ENCODE measurements at places on chromosomes 2 and 18. TPM values are rescaled to one million over a fixed set of nuclear protein-coding genes. Genes with fewer than 3 reads are reported as not detected.

DNA sequence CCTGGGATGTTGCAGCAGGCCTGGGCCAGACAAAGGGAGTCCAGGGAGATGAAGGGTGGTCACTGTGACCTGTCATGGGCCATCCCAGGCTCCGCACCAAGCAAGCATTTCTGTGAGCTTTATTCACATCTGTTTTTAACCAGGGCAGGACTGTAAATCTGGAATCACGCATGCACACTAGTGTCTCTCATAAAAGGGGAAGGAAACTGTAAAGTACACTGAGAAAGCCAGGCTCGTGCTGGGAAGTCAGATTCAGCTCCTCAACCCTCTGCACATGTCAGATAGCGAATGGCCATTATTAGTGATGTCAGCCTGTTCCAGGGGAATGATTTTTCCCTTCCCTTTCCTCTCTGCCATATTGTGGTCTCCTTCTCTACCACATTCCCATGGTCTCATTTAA, 818.6 kb upstream of the RAB6C start:
- DNase-seq, result no peak

DNA sequence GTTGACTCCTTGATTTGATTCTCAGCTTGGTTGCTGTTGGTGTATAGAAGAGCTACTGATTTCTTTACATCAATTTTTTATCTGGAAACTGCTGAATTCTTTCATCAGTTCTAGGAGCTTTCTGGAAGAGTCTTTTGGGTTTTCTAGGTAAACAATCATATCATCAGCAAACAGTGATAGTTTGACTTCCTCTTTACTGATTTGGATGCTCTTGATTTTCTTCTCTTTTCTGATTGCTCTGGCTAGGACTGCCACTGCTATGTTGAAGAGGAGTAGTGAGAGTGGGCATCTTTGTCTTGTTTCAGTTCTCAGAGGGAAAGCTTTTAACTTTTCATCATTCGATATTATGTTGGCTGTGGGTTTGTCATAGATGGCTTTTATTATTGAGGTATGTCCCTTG, 140.5 kb downstream of the ZNF236 start:
- DNase-seq, result no peak

The TCF7L1 gene
- 37.5 TPM for polyA plus RNA-seq

DNA sequence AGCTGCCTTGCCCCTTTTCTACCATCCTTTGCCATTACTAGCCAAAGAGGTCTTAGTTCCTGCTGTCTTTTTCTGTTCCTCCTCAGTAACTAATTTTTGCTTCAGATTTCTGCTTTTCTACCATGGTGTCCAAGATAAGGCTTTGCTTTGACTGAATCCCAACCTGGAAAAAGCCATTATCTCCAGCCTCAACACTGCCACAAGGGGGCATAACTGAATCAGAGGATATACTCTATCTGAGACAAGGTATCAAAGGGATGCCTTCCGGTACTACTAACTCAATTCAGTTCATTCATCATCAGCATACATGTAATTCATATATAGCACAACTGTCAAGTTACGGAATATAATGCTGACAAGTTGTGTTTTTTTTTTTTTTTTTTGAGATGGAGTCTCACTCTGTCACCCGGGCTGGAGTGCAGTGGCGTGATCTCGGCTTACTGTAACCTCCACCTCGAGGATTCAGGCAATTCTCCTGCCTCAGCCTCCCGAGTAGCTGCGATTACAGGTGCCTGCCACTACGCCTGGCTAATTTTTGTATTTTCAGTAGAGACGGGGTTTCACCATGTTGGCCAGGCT, 11.4 kb downstream of the OSGEPL1 start:
- no peak for DNase-seq

The PAIP2B gene
- polyA plus RNA-seq, result 10.0 TPM

The CD207 gene
- polyA plus RNA-seq, result not detected

GRCh38 chr18:57889841-57890240, 86.7 kb upstream of the ATP8B1 start:
- DNase-seq, result no peak

The RUFY4 gene
- polyA plus RNA-seq, result 0.32 TPM

GRCh38 chr2:6852195-6852594, 13.5 kb downstream of the CMPK2 start:
- DNase-seq, result no peak

DNA sequence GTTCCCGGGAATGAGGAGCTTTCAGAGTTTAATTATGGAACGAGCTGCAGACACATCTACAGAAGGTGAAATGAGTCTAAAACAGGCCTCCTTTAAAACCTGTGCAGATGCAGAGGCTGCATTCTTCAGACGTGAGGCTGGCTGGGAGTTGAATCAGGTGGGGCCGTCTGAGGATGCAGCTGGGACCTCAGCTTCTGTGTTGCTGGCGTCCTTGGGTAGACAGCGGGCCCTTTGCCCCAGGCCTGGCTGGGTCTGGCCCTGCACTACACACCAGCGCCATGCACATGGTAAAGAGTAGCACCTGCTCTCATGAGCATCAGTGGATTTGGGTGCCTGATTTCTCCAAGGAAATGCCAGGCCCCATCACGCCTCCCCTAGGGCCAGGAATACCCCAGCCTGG, 67.3 kb downstream of the TMEM18 start:
- DNase-seq, result no peak

- DNase-seq, result no peak
Observed at GRCh38 chr2:179512281-179513035, 247.8 kb upstream of the SESTD1 start.

- DNase-seq, result no peak
Observed at GRCh38 chr18:34786162-34786741, 76.2 kb downstream of the DTNA start.

The VAMP5 gene
- 48.3 TPM for polyA plus RNA-seq

The HAAO gene
- 18.0 TPM for polyA plus RNA-seq

DNA sequence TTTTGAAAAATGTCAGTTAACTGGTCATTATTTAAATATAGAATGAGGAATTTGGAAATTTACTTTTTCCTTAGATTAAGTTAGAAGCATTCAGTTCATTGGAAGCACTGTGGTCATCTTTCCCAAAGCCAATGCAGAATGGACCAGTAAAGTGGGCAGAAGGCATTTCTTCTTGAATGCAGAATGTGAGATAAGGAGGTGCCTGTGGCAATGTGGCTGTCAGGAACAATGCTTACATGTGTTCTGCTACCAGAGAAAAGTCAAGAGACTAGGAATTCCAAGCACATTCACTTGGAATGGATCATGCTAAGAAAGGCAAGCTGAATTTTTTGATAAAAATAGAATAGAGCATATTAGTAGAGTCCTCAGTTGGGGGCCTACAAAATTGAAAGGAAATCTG, 295.0 kb upstream of the KCNH7 start:
- no peak for DNase-seq

The FOXD4L1 gene
- polyA plus RNA-seq, result 2.2 TPM

The CCDC68 gene
- 0.49 TPM for polyA plus RNA-seq

- DNase-seq, result no peak
Observed at GRCh38 chr2:96245609-96246390, 20.0 kb downstream of the TMEM127 start.

DNA sequence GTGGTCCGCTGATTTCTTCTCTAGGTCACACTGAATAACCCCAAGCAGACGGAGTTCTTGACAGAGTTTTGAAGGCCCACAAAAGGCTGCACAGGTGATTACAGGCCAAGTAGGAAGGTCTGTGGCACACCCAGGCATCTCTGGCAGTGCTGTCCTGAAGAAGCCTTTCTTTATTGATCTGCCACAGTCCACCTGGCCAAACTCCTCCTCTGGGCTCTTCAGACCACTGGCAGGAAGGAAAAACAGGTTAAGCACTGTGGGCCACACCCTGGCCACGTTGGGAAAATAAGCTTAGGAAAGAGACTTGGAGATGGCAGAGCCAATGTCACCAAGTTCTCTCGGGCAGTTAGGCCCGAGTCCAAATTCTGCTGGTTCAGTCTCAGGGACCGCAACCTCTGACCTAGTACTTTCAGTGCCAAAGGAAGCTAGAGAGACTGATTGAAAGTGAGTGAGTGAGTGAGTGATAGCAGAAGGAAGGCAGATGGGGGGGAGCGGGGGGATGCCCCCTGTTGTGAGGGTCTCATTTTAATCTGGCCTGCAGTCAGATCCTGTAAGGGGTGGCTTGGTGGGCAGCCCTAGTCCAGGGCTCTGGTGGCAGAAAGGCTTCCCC, 102.9 kb downstream of the TGFA start:
- no peak for DNase-seq

The GREB1L gene
- 6.6 TPM for polyA plus RNA-seq

DNA sequence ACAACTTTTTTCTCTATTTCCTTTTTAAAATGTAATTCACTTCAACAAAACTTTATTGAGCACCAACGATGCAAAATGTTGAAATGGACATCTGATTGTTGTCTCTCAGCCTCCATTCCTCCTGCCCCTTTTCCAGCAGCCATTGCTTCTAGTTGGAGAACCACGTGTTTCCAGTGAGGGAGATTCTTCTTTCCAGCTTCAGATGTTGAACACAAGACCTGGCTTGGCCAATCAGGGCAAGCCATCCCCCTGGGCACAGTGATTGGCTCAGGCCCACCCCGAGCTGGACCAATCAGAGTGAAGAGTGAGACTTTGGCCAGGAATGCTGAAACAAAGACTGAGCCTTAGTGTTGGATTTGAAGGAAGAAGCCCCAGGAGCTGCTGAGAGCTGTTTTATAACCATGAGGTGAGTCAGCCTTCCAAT, 59.0 kb downstream of the E2F6 start:
- peak; percentile 63 for DNase-seq

Measured in muscle of back (tissue), 13 donors.